Stimulated activated CD8-positive, alpha-beta memory T cell treated with anti-CD3 and anti-CD28 coated beads, Interleukin-4, amount 100 ng/mL, for 1 hour (primary cell): ENCODE measurements at places on chromosomes 7 and 10.

DNA sequence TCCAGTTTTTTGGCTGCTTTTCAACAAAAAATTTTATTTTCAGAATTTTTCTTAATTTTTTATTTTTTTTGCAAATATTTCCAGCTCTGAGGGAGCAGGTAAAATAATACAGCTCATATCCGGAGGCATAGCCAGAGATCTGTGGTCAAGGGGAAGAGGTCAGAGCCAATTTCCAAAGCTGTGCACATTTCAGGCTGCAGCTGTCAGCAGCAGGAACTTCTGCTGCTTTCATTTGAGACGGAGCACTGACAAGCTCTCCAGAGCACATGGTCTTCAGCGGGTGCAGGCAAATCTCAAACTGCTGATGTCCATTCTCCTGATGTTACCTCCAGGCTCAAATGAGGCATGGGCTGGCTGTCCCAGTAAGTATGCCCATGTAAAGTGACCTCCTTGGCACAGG lies 31.1 kb downstream of the SLC26A4 start:
- no peak for DNase-seq

- no peak for DNase-seq
These were observed 7.8 kb downstream of the ZNF862 start for GRCh38 chr7:149846021-149846420.

DNA sequence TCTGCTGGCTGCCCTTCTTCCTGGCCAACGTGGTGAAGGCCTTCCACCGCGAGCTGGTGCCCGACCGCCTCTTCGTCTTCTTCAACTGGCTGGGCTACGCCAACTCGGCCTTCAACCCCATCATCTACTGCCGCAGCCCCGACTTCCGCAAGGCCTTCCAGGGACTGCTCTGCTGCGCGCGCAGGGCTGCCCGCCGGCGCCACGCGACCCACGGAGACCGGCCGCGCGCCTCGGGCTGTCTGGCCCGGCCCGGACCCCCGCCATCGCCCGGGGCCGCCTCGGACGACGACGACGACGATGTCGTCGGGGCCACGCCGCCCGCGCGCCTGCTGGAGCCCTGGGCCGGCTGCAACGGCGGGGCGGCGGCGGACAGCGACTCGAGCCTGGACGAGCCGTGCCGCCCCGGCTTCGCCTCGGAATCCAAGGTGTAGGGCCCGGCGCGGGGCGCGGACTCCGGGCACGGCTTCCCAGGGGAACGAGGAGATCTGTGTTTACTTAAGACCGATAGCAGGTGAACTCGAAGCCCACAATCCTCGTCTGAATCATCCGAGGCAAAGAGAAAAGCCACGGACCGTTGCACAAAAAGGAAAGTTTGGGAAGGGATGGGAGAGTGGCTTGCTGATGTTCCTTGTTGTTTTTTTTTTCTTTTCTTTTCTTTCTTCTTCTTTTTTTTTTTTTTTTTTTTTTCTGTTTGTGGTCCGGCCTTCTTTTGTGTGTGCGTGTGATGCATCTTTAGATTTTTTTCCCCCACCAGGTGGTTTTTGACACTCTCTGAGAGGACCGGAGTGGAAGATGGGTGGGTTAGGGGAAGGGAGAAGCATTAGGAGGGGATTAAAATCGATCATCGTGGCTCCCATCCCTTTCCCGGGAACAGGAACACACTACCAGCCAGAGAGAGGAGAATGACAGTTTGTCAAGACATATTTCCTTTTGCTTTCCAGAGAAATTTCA lies 1.7 kb downstream of the ADRB1 start:
- DNase-seq = no peak

GRCh38 chr10:22673785-22674572 lies 40.4 kb downstream of the PIP4K2A start:
- DNase-seq = no peak

- DNase-seq = no peak
These were observed 10.7 kb upstream of the HOXA13 start for GRCh38 chr7:27210441-27211083.

DNA sequence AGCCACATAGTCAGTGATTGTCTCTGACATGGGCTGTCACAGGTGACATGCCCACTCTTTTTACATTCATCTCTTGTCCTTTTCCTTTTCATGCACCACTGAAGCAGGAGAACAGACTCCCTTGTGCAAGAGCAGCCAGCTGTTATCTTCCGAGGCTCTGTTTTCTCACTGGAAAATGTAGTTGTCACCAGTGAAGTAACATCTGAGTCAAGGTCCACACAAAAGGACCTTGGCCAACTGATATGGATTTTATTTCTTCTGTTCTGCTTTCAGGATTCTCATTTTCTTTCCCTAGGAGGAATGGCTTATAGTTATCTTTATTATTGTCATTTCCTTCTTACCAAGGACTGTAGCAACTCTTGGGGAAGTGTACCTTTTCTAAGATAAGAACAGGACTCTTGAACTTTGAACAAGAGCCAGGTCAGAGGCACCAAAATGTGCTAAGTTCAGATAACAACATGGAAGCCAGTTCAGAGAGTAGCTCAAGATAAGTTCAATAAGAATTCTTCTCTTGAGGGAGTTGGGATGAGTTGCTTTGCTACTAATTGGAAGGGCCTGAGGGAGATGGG lies 22.7 kb downstream of the AVPI1 start:
- DNase-seq = no peak

DNA sequence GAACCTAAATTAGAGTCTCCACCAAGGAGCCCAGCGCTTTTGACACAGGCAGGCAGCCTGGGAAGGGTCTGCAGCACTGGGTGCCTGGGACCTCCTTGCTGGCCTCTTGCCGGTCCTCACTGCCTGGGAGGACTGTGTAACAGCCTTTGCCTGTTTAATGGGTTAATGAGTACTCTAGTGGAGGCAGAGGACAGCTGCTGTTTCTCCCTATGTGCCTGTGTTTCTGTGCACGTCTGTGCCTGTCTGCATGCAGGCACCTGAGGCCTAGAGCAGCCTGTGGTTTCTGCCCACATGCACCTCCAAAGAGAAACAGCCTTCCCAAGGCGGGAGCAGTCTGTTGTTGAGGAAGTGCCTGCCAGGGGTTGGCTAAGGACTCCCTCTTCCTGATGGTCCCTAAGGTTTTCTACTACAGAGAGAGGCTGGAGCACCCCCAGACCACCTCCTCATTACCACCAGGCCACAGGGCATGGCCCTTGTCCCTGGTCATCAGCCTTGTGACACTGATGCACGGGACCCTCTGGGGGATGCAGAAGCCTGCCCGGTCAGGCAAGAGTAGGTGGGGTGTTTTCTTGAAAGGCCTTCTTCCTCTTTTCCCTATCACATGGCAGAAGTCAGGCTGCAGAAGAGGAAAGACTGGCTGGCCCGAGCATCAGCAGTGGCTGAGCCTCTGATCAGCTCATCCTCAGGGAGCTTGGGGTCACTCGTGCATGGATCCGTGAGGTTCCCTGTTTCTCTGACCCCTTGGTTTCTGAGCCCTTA lies 14.2 kb downstream of the SLC29A3 start:
- DNase-seq = no peak

GRCh38 chr10:11934262-11934661 lies 108.3 kb downstream of the UPF2 start:
- DNase-seq = no peak

DNA sequence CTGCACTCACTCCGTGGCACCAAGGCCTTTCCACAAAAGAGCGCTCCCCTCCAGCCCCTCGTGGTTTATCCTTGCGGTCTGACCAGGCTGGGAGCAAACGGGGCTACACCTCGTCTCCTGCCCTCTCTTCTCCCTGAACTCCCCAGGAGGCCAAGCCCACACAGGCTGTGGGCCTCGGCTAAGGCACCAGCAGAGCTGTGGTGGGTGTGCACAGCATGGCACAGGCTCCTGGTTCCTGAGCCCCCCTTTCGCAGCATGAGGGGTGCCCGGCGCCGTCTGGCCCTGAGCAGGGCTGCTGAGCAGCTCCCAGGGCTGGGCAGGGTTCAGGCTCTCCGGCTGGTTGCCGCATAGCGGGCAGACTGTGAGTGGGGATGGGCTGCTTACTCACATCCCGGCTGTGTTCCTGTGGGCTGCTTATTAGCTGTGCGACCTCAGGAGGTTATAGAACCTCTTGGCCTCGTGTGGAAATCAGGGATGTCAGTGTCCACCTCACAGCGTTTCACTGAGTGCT lies 90.4 kb downstream of the ZMIZ1 start:
- no peak for DNase-seq

DNA sequence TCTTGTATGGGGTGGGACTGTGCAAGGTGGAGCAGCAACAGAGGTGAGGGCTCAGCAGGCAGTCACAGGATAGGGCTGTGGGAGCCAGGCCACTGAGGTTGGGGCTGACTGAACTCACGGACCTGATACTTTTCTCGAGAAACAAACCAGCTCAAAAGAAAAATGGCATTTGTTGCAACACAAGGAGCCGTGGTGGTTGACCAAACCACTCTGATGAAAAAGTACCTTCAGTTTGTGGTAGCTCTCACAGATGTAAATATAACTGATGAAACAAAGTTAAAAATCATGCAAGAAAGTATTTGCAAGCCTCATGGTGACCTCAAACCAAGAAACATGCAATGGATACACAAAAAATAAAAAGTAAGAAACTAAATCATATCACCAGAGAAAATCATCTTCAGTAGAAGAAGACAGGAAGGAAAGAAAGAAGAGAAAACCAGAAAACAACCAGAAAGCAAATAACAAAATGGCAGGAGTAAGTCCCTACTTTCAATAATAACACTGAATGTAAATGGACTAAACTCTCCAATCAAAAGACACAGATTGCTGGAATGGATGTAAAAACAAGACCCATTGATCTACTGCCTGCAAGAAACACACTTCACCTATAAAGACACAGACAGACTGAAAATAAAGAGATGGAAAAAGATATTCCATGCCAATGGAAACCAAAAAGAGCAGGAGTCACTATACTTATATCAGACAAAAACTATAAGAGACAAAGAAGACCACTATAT lies 48.9 kb upstream of the DUSP5 start:
- no peak for DNase-seq

DNA sequence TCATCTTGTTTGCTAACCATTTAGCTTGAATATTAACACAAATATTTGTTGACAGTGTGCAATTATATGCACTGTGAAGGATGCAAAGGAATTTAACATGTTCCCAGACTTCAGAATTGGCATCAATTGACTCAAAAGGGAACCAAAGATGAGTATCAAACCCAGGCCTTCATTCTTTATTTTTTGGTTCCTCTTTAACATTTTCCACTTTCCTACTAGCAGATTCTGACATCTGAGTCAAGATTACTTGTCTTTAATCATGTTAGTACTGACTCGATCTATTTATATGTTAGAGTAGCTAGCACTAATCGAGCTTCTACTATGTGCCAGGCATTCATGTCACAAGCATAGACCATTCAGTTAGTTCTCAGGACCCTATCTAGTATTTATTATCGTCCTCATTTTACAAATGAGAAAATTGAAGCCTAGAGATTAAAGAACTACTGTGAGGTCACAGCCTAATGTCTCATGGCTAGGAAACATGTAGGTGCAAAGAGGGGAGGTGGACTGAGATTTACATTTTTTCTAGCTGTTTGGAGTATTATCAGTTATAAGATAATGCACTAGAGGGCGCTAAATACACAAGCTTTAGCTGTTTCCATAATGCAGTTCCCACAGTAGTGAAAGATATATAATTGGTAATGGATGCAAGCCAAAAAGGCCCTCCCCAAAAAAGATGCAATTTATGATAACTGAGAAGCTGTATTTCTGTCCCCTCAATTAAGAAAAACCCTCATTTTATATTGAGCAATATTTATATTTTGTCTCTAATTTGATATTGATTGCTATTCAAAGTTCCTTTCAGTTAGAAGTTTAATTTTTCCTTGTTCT lies 32.9 kb upstream of the KMT2E start:
- no peak for DNase-seq

DNA sequence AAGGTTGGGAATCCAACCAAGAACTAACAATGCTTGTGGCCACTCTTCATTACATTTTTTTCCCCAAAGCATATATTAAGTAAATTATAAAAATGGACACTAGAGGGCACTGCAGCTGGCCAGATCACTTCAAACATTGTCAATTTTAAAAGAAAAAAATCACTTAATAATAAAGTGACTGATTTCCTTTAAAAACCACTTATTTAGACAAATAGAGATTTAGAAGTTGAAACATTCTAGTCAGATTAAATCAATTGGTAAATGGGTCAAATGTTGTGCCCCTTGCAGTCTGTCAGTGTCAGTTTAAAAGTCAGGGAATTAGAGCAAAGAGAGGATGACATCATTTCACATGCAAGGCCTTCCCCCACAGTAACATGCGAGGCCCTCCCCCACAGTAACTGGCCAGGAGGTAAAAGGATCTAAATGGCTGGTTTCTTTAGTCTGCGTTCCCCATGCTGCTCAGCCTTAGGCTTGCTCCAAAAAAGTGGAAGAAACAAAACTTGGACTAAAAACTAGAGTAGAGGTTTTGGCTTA lies 177.9 kb downstream of the SKAP2 start:
- no peak for DNase-seq
